ENCODE measurements at places on chromosomes 13 and 19. TPM values are rescaled to one million over a fixed set of nuclear protein-coding genes. Genes with fewer than 3 reads are reported as not detected.

Gene CPT1C
- 11.0 TPM for total RNA-seq

Gene KASH5
- total RNA-seq: not detected

Gene FGF21
- not detected for total RNA-seq

Gene RASGRP4
- 0.12 TPM for total RNA-seq

Gene ZNF730
- 1.5 TPM for total RNA-seq

Gene NUP58
- 24.9 TPM for total RNA-seq

Gene PCDH9
- 8.4 TPM for total RNA-seq

Gene WDR83
- total RNA-seq: 9.6 TPM

Gene SLC25A41
- not detected for total RNA-seq

Gene DAND5
- not detected for total RNA-seq

Gene PIN1
- 110 TPM for total RNA-seq

Gene ZNF784
- total RNA-seq: 4.7 TPM

Gene TIMM50
- 59.7 TPM for total RNA-seq

Gene TMEM143
- total RNA-seq: 3.7 TPM

Gene WDR87
- not detected for total RNA-seq

Gene MYO1F
- 0.70 TPM for total RNA-seq

Gene SIGLEC7
- total RNA-seq: not detected

Gene RGL3
- not detected for total RNA-seq

Gene MEGF8
- total RNA-seq: 32.7 TPM

Gene KLK14
- total RNA-seq: not detected

Gene IGFL3
- total RNA-seq: not detected

Gene ZNF627
- 9.5 TPM for total RNA-seq

Gene MBD3L3
- not detected for total RNA-seq

Gene PPAN
- 31.0 TPM for total RNA-seq

Gene NALCN
- 0.85 TPM for total RNA-seq

Gene LHB
- not detected for total RNA-seq

Gene BICRA
- 2.7 TPM for total RNA-seq

Gene MISP
- not detected for total RNA-seq

Gene CYP4F22
- not detected for total RNA-seq

Gene CRLF1
- 135 TPM for total RNA-seq

Gene CCL25
- total RNA-seq: not detected
